ENCODE measurements at places on chromosomes 3 and 15. TPM values are rescaled to one million over a fixed set of nuclear protein-coding genes. Genes with fewer than 3 reads are reported as not detected.
A peak's percentile ranks its signal among the peaks of the same experiment; 100 is the strongest.

Gene OR5H14
- total RNA-seq: not detected

Gene FES
- total RNA-seq: 0.64 TPM

Gene GP5
- 0.05 TPM for total RNA-seq

Gene TMEM207
- total RNA-seq: not detected

Gene PLS1
- total RNA-seq: 36.1 TPM

Gene OR5K2
- not detected for total RNA-seq

Gene KY
- total RNA-seq: not detected

- H3K27ac ChIP-seq: no peak overlapping the region
- H3K4me1 ChIP-seq: no peaks in the 10 kb centered on the region
- H3K36me3 ChIP-seq: no peaks in the 10 kb centered on the region
- peak; percentile 48 for DNase-seq
These were observed 30.5 kb upstream of the MYZAP start for GRCh38 chr15:57561041-57561711.

- no peaks in the 10 kb centered on the region for H3K36me3 ChIP-seq
- no peaks in the 10 kb centered on the region for H3K27me3 ChIP-seq
- H3K27ac ChIP-seq: no peak overlapping the region
- no peak overlapping the region for H3K4me3 ChIP-seq
- H3K4me1 ChIP-seq: no peaks in the 10 kb centered on the region
These were observed 239.2 kb downstream of the GRM7 start for GRCh38 chr3:7100136-7100535.

- no peaks in the 10 kb centered on the region for H3K27me3 ChIP-seq
- H3K4me3 ChIP-seq: no peak overlapping the region
- H3K4me1 ChIP-seq: no peaks in the 10 kb centered on the region
- peak; percentile 8 for DNase-seq
- H3K36me3 ChIP-seq: no peaks in the 10 kb centered on the region
- H3K27ac ChIP-seq: no peak overlapping the region
These were observed 878.0 kb downstream of the PDCD6IP start for GRCh38 chr3:34676436-34676835.

- no peak for DNase-seq
- no peak overlapping the region for H3K4me3 ChIP-seq
- no peaks in the 10 kb centered on the region for H3K36me3 ChIP-seq
- no peak overlapping the region for H3K27ac ChIP-seq
- H3K4me1 ChIP-seq: no peaks in the 10 kb centered on the region
These were observed 53.5 kb upstream of the VGLL3 start for GRCh38 chr3:87044409-87044808.

- H3K4me3 ChIP-seq: peak overlapping the region; percentile 10
- no peak overlapping the region for H3K27ac ChIP-seq
- peaks cover 5% of the 10 kb centered on the region for H3K27me3 ChIP-seq
- no peaks in the 10 kb centered on the region for H3K36me3 ChIP-seq
- peaks cover 4% of the 10 kb centered on the region for H3K4me1 ChIP-seq
These were observed 45.7 kb upstream of the DUT start for GRCh38 chr15:48285329-48286214.

DNA sequence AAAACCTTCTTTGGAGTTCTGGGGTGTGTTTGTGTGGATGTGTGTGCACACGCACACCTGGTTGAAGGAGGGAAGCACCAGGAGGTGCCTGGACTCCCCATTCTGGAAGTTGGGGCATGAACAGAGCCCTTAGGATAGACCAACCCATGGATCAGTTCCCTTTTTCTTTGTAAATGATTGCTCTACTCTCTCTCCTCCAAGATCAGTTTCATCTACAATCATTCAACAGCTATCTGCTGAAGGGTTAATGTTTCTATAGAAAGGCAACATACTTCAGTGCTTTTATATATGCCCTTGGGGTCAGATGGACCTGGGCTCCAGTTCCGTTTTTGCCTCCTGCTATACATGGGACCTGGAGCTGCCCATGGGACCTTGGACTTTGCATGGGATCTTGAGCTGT lies 352.1 kb upstream of the CFAP20DC start:
- H3K4me1 ChIP-seq: no peaks in the 10 kb centered on the region
- no peak overlapping the region for H3K4me3 ChIP-seq
- H3K36me3 ChIP-seq: no peaks in the 10 kb centered on the region
- H3K27me3 ChIP-seq: no peaks in the 10 kb centered on the region

DNA sequence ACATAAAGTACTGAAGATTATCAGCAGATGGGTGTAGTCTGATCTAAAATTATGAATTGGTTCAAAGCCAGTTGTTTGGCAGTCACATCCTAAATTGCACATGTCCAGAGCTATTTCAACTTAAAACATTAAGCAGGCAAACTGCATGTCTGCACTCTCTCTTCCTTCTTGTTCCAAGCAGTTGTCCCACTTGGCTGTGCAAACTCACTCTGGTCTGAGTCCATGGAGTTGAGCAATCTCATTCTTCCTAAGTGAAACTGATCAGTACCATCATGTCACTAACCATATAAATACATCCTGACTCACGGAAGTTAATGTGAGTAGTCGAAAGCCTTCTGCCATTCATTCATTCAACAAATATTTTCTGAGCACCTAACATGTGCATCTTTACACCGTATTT lies 353.0 kb downstream of the ROBO1 start:
- H3K27me3 ChIP-seq: no peaks in the 10 kb centered on the region
- no peak overlapping the region for H3K27ac ChIP-seq
- no peak for DNase-seq

DNA sequence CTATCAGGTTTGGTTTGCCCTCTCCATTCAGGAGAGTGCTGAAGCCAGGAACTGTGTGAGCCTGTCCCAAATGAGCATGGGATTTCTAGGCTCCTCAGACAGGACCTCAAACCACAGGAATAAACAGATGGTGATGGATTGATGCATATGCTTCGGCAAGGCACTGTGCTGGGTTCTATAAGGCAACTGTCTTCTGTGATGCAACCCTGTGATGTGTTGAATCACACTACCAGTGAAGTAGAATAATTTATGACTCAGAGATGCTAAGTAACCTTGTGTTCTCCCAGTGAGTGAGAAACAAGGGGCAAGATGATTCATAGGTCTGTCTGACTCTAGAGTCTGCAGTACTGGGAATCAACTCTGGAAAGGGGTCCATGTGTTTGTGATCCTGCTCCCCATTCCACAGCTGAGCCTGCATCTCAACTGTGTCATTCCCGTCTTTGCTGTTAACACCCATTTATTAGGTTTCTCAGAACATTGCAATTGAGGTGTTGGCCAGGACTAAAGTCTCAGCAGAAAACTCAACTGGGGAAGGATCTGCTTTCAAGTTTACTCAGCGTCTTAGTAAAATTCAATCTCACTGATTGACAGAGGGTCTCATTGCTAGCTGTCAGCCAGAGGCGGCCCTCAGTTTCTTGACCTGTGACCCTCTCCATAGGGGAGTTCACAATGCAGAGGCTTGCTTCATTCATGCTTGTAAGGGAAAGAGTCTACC lies 510.1 kb upstream of the CFAP20DC start:
- H3K4me3 ChIP-seq: no peak overlapping the region
- no peak overlapping the region for H3K27ac ChIP-seq
- H3K36me3 ChIP-seq: no peaks in the 10 kb centered on the region
- no peaks in the 10 kb centered on the region for H3K4me1 ChIP-seq
- no peak for DNase-seq

DNA sequence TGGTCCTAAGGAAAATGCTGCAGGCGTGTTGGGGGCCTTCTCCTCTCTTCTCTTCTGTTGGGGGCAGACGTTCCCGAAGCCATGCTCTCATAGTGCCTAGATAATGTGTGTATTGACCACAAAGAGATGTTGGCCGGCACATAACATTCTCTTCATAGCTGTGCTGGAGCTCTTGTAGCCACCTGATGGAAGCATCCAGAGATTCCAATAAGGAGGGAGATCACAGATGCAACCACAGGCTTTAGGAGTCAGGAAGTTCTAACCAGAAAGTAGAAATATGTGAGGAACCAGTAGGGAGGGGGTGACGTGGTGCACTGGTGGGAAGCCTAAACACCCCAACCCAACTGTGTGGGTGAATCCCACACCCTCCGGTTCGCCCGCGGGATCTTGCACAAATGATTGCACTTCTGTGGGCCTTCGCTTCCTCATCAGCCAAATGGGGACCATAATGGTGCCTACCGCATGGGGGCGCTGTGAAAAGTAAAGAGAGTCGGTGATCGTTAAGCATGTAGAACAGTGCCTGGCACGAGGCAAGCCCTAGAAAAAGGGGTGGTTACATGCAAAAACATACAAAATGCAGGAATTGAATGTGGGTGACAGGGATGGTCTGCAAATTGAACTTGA lies 87.8 kb downstream of the TOP2B start:
- H3K27me3 ChIP-seq: no peaks in the 10 kb centered on the region
- no peak overlapping the region for H3K27ac ChIP-seq
- no peaks in the 10 kb centered on the region for H3K36me3 ChIP-seq
- H3K4me3 ChIP-seq: no peak overlapping the region
- no peak for DNase-seq
- no peaks in the 10 kb centered on the region for H3K4me1 ChIP-seq

- H3K36me3 ChIP-seq: no peaks in the 10 kb centered on the region
- no peak for DNase-seq
- no peaks in the 10 kb centered on the region for H3K27me3 ChIP-seq
- H3K27ac ChIP-seq: no peak overlapping the region
These were observed 24.1 kb downstream of the POMGNT2 start for GRCh38 chr3:43081796-43082195.

GRCh38 chr3:101685870-101686307 lies 629 bp downstream of the RPL24 start:
- H3K27ac ChIP-seq: peak overlapping the region; percentile 99
- peak overlapping the region; percentile 86 for H3K4me3 ChIP-seq
- no peak for DNase-seq

DNA sequence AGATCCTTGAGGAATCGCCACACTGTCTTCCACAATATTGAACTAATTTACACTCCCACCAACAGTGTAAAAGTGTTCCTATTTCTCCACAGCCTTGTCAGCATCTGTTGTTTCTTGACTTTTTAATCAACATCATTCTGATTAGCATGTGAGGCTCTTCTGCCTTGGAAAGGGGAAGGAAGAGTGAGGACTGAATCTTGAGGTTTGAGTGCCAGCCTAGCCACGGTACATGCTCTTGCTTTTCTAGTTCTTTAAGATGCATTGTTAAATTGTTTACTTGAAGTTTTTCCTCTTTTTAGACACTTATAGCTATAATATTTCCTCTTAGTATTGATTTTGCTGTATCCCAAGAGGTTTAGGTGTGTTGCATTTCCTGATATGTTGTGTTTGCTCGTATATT lies 596.1 kb downstream of the OTOL1 start:
- H3K4me3 ChIP-seq: no peak overlapping the region
- H3K4me1 ChIP-seq: no peaks in the 10 kb centered on the region
- DNase-seq: no peak
- no peaks in the 10 kb centered on the region for H3K27me3 ChIP-seq
- H3K36me3 ChIP-seq: no peaks in the 10 kb centered on the region

DNA sequence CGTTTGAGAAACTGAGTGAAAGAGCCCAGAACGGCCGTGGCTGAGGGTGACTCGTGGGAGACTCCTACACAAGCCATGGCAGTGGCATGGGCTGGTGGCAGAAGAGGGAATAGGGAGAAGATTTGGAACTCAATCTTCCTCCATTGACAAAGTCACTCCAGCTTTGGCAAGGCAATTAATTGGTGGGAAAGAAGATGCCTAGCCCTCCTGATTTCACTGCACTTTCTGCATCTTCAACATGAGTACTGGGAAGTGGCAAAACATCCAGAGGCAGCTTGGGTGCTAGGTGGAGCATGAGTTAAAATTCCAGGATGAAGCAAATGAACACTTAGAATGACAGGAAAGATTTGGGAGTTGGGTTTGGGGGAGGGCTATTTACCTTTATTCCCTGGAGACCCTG lies 1.4 kb upstream of the TGFBR2 start:
- H3K4me1 ChIP-seq: peaks cover 17% of the 10 kb centered on the region
- no peak for DNase-seq
- no peaks in the 10 kb centered on the region for H3K27me3 ChIP-seq

DNA sequence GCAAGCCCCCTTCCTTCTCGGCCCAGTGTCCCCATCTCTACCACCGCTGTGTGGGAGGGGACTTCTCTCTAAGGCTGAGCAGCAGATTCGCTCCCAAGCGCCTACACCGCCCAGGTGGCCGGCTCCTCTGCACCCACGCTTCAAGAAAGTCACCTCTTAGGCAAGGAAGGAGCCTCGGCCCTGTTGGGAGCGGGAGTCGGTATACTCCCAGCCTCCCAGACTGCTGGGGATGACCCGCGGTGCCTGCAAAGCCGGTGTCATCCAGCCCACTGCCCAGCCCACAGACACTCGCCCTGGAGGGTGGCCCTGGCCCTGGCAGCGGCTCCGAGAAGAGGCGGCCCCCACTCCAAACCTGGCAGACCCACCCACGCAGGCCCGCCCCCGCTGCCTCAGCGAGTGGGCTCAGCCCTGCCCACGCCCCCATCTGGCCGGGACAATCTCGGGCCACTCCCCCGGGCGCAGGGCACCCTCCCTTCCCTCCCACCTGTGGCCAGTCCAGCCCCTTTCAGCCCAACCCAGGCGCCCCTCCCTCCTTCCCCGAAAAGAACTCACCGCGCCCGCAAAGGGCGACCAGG lies 396 bp downstream of the CHRNB4 start:
- H3K4me3 ChIP-seq: peak overlapping the region; percentile 41
- no peak for DNase-seq
- H3K4me1 ChIP-seq: no peaks in the 10 kb centered on the region
- H3K36me3 ChIP-seq: no peaks in the 10 kb centered on the region
- H3K27ac ChIP-seq: no peak overlapping the region
